Renal cortical epithelial cell (primary cell): ENCODE measurements at places on chromosomes 5 and 9.
A peak's percentile ranks its signal among the peaks of the same experiment; 100 is the strongest.

GRCh38 chr5:71836559-71837112 is 117.6 kb downstream of the CARTPT start:
- DNase-seq, result peak; percentile 37

DNA sequence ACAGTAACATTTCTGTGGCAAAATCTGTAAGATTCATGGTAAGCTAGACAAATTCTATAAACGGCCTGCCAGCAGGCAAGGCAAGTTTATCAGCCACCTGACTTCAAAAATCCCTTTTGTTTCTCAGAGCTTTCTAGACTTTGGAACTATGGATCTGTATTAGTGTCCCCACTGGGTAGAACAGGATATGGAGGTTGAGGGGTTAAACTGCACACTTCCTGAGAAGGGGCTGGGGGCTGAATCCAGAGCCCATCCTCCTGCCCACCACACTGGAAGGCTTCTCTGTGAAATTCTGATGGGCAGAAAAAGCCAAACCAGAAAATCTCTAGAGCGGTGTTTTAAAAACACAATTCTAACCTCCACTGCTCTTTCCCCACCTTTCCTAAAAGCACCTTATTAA is 128.7 kb downstream of the ENTREP1 start:
- no peak for DNase-seq

DNA sequence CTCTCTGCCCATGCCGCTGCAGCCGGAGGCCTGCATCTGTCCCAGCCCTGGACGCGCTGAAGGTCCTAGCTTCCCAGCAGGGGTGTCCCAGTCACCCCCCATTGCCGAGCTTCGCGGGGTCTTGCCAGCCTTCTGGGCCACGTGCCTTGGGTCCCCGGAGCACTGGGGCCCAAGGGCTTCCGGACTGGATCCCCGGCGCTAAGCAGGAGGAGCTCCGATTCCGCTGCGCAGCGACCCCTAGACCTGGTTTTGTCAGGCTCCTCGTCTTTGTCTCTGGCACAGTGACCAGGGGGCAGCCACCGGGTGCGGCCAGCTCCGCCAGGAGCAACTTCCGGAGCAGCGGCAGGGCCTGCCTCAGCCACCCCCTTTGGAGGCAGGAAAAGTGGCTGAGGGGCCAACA is 3.3 kb upstream of the IRX1 start:
- no peak for DNase-seq

DNA sequence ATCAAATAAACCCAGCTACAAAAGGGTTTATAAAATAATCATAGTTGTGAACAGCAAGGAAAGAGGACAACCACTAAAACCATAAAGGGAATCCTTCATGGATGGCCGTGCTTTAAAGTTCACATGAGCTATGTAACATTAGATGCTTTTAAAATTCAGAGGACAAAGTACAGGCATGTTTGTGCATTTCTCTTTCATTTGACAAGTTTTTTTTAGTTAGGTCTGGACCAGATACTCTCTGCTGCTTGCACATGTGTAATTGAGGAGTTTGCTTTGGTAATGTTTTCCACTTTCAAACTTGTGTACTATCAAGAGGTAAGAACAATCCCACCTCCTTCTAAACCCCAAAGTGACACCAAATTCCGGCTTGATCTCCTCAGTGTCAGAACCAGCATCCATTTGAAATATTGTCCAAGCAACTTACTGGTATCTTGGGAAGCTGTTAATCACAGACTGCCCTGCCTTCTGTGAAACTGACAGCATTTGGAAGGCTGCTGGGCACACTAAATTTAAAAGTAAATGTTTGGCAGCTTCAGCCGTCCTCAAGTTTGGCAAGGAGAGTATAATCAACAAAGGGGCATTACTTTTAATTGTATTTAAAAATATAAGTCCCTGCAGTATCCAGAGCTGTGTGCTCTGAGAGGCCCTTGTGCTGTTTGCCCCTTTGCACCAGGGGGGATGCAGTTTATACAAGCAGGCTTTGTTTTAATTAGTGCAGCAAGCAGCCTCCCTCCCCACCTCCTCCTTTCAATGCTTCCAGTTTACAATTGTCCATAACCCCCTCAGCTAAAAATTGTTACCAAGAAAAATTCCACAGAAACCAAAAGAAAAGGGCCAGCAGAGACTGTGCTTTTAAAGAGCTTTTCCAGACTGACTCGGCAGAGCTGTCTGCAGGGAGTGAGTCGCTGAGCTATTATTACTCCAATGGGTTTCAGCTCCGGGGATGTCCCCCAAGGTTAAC is 328.3 kb upstream of the MPDZ start:
- DNase-seq, result no peak

GRCh38 chr5:8241076-8241475 is 372.1 kb downstream of the MTRR start:
- no peak for DNase-seq

- no peak for DNase-seq
Observed at GRCh38 chr5:155905364-155905763, 421.6 kb upstream of the SGCD start.

- no peak for DNase-seq
Observed at GRCh38 chr5:56023296-56023695, 28.5 kb upstream of the IL6ST start.

GRCh38 chr9:75200892-75201470 is 112.7 kb downstream of the OSTF1 start:
- DNase-seq, result peak; percentile 62

DNA sequence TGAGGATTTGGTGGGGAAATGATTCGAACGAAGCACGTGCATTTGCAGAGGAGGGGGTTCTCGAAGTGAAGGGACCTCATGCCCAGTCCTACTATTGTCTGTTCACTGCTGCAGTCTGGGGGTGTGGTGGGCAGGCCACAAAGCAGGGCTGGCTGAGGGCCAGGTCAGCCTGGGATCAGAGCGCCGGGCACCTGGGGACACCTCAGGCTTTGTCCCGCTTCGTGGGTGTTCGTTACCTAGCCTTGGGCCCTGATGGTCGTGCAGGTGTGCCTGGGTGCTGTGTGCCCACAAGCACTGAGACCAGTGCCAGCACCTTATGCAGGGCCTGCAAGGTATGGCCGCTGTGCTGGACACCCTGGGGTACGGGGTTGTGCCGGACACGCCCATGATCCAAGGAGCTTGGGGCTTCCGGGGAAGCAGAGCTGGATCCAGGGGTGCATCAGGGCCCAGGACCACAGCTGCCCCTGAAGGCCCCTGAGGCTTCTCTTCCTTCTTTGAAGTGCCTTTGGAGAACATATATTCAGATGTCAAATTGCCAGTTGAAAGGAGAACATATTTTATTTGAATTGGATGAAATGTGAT is 80.6 kb downstream of the COL5A1 start:
- DNase-seq, result no peak

DNA sequence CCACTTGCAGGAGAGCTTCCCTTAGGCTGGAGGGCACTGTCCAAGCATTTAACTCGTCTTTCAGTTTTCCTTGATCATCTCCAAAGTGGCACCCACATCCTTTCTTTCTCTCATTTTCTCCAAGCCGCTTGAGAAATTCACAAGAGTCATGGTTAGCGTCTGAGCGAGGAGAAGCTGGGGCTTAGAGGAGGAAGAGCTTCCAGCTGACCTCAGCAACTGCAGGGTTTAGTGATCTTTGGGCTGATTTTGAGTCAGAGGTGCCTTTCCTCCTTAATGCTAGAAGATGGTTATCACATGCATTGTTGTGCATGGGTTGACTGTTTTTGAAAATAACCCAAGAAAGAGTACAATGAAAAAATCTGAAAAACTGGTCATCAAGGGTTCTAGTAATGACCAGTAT is 134.7 kb downstream of the GADD45G start:
- DNase-seq, result no peak

DNA sequence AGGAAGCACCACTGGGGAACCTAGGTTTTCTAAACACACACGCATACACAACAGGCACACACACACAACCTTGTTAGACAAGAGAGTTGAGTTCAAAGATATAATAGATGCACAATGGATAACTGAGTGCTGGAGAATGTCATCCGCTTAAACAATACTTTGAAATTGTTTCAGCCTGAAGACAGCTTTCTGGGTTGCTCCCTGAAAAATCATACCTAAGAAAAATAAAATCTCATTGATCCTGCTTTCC is 126.1 kb downstream of the TMEM161B start:
- DNase-seq, result no peak
